Activated CD8-positive, alpha-beta T cell treated with anti-CD3 and anti-CD28 coated beads, Interleukin-2, amount 10 ng/mL, durations not matched to agents 7 days and 5 days (primary cell): ENCODE measurements at places on chromosomes 6 and 20. TPM values are rescaled to one million over a fixed set of nuclear protein-coding genes. Genes with fewer than 3 reads are reported as not detected.

DNA sequence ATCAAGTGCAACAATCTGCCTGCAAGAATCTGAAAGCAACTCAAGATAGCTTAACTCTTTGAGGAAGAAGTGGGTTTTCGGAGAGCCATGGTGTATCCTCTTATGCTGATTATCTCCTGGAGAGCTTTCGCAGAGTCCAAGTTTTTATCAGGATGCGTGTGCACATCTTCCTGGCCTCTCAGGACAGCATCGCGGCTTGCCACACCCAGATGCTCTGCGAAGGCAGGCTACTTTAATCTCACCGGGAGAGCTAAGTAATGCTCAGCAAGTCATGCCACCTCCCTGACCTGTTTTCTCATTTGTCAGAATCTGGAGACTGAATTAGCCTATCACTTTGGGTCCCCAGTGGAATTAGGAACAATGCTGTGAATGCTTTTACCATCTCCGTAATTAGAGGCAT lies 52.9 kb downstream of the TTI1 start:
- no peak for DNase-seq

- DNase-seq: no peak
Measured at GRCh38 chr6:41083072-41083471, 10.3 kb downstream of the NFYA start.

The SIRPD gene
- not detected for total RNA-seq

The SYNDIG1 gene
- not detected for total RNA-seq

GRCh38 chr6:36958775-36959554 lies 4.4 kb downstream of the PI16 start:
- DNase-seq: no peak

- no peak for DNase-seq
Measured at GRCh38 chr20:24507182-24507853, 37.9 kb downstream of the SYNDIG1 start.

The STMND1 gene
- total RNA-seq: not detected

The GABRR2 gene
- total RNA-seq: 0.42 TPM

The MCHR2 gene
- total RNA-seq: not detected

GRCh38 chr6:15674690-15675386 lies 12.0 kb upstream of the DTNBP1 start:
- no peak for DNase-seq

GRCh38 chr6:158002951-158003853 lies 21.5 kb downstream of the SYNJ2 start:
- DNase-seq: no peak

GRCh38 chr6:2767657-2768524 lies 2.7 kb downstream of the WRNIP1 start:
- no peak for DNase-seq
